ENCODE measurements at places on chromosomes 12 and 14.

DNA sequence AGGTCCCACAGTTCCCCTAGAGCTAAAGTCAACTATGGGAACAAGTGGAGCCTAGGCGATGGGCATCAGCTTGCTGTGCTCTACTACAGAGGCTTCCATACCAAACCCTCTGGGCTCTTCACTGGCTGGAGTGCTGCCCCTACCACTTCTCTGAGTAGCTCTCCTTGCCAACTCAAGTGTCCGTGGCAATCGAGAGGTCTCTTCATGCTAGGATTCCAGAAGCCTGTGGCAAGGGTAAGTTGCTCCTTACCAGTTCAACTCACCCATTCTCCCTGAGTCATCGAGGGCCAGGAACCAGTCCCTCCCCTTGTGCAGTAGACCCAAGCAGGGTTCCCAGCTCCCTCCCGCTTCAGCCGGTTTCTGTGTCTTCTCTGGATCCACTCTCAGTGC is 76.1 kb downstream of the GALC start:
- DNase-seq = no peak

DNA sequence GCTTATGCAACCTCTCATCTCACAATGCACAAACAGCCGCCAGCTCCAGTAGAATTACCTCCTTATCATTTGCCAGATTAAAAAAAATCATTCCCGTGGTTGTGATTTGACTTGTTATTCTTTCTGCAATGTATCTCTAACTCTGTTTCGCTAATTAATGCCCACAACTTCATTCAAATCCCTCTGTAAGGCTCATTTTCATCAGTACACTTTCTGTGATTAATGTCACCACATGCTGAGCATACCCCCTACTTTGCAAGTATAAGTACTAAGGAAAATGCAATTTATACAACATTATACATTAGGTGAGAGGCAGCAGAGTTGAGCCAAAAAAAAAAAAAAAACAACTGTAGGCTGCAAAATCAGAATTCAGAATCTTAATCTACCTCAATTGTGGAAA is 166.0 kb downstream of the FSCB start:
- no peak for DNase-seq

- no peak for DNase-seq
Observed at GRCh38 chr12:112870267-112870980, 36.3 kb upstream of the OAS1 start.

DNA sequence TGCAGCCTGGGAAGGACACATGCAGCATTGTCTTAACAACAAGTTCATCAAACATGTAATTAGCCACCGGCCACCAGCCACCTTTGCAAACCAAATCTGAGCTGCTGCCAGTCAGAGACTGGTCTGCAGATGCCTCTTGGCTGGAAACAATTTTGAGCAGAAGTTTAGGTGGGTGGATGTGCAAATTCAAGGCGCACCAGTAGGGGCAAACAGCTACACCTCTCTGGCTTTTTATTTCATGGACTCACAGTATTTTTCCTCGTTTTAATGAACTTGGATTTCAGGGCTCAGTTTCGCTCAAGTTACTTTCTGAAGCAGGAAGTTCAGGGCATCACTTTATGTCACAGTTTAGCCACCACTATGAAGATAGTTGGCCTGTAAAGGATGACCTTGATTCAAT is 94.3 kb downstream of the OTX2 start:
- no peak for DNase-seq

All from left ventricle myocardium inferior (tissue), 1 donor.